ENCODE measurements at places on chromosomes 2 and 18.

DNA sequence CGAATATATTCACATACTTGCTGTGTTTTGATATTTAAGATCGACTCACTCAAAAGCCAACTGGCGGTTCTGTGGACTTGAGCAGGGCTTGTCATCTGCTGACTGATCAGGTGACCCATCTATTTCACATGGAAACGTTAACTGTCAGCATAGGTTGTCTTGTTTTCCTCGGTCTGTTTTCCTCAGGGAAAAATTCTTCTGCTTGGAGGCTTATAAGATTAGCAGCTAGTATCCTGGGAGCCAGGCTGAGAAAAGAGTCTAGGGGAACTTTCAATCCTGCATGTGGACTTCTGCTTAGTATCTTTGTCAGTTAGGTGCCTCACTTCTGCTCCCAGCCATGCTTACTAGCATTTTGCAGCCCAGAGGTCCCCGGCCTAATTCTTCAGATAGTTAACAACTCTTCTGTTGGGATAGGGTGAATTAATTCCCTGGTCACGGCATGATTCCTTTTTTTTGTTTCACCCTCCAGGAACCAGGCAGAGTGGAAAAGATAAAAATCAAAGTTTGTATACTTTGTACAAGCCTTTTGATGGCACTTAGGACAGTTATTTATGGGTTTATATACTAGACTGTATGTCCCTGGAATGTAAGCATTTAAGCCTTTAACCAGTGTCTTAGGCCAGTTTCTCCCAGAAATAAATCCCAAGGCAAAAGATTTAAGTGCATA lies 226.0 kb downstream of the GULP1 start:
- no peak for DNase-seq

- DNase-seq: no peak
These were observed 50.9 kb downstream of the NCAPH start for GRCh38 chr2:96386470-96386869.

GRCh38 chr2:23354554-23354953 lies 30.4 kb upstream of the KLHL29 start:
- no peak for DNase-seq

GRCh38 chr2:66127656-66128055 lies 307.3 kb upstream of the MEIS1 start:
- DNase-seq: no peak

DNA sequence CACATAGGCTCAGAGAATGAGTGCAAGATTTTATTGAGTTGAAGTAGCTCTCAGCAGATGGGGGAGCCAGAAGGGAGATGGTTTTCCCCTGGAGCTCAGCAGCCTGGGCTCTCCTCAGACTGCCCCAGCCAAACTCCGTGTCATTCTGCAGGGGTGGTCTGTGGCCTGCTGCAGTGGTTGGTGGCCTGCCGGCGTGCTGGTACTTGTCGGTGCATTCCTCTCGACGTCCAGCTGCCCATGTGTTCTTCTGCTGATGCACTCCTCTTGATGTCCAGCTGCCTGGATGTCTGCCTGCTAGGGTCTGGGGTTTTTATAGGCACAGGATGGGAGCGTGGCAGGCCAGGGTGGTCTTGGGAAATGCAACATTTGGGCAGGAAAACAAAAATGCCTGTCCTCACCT lies 25.6 kb upstream of the TMEM17 start:
- no peak for DNase-seq

DNA sequence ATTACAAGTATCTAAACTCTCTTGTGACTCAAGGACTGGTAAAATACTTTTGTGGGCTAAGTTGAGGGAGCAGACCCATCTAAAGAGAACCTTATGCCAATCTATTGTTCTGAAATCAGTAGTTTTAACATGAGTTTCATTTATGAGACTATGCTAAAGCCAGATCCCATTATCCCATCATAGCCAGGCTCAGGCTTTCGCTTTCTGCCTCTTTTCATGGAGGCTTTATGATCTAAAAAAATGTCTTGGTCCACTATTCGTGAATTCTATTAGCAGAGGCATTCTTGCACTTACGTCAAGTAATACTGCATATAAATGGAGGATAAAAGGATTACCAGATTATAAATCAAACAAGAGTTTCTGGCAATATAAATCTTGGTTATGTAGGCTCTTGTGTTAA lies 1636.9 kb upstream of the ACVR2A start:
- DNase-seq: no peak

- peak; percentile 95 for DNase-seq
These were observed 14.3 kb upstream of the TRIB2 start for GRCh38 chr2:12702168-12703121.

Data from LHCN-M2 (cell line).